GM23338 (cell line): ENCODE measurements at places on chromosomes 13 and 19.
A peak's percentile ranks its signal among the peaks of the same experiment; 100 is the strongest.

GRCh38 chr13:36418022-36418805 is 14.1 kb upstream of the CCNA1 start:
- H3K27ac ChIP-seq = no peak overlapping the region
- peaks cover 6% of the 10 kb centered on the region; the same call in 1 of the 2 replicates for H3K4me1 ChIP-seq
- H3K4me3 ChIP-seq = no peak overlapping the region
- H3K36me3 ChIP-seq = no peaks in the 10 kb centered on the region
- no peaks in the 10 kb centered on the region for H3K27me3 ChIP-seq

DNA sequence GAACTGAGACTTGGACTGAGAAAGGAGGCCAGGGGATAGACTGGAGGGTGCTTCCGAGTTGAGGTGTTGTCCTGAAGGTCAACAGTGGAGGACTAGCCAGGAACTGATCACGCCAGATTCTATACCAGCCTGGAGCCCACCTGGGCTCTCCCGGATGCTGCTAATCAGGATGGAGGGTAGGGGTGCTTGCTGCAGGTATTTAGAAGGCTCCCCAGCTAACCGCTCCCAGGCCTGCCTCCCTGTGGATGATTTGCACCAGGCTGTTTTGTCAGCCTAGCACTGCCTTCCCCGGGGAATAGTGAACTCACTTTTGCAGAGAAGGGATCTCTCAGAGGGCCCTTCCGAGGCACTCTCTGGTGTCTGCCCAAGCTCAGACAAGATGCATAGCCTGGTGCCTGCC is 60.5 kb upstream of the KCTD15 start:
- H3K27ac ChIP-seq = no peak overlapping the region
- no peaks in the 10 kb centered on the region for H3K27me3 ChIP-seq
- no peak overlapping the region for H3K4me3 ChIP-seq
- H3K4me1 ChIP-seq = peaks cover 7% of the 10 kb centered on the region; the same call in 1 of the 2 replicates
- H3K36me3 ChIP-seq = no peaks in the 10 kb centered on the region; the same call in 1 of the 2 replicates
- peak; percentile 26 for DNase-seq

- no peak overlapping the region for H3K27ac ChIP-seq
- H3K4me1 ChIP-seq = no peaks in the 10 kb centered on the region
- H3K36me3 ChIP-seq = no peaks in the 10 kb centered on the region
- no peaks in the 10 kb centered on the region for H3K27me3 ChIP-seq
Measured at GRCh38 chr19:28234637-28235036, 978.3 kb downstream of the UQCRFS1 start.

GRCh38 chr13:91142572-91142971 is 204.9 kb upstream of the MIR17HG start:
- peaks cover 22% of the 10 kb centered on the region for H3K4me1 ChIP-seq
- no peak for DNase-seq
- H3K27me3 ChIP-seq = no peaks in the 10 kb centered on the region

DNA sequence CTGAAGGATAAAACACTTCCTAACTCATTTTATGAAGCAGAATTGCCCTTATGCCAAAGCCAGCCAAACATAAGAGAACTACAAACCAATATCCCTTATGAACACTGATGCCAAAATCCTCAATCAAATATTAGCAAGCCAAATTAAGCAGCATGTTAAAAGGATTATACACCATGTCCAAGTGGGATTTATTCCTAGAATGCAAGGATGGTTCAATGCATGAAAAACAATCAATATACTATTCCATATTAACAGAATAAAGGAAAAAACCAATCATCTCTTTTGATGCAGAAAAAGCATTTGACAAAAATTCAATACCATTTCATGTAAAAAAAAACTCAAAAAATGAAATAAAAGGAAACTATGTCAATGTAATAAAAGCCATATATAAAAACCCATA is 10.9 kb downstream of the ZNF792 start:
- no peaks in the 10 kb centered on the region for H3K4me1 ChIP-seq
- peaks cover 20% of the 10 kb centered on the region for H3K36me3 ChIP-seq
- H3K27ac ChIP-seq = no peak overlapping the region
- no peaks in the 10 kb centered on the region for H3K27me3 ChIP-seq
- DNase-seq = no peak
- no peak overlapping the region for H3K4me3 ChIP-seq

GRCh38 chr13:32553720-32554119 is 15.1 kb upstream of the N4BP2L2 start:
- H3K4me1 ChIP-seq = no peaks in the 10 kb centered on the region
- DNase-seq = no peak
- no peak overlapping the region for H3K27ac ChIP-seq
- no peaks in the 10 kb centered on the region for H3K27me3 ChIP-seq
- no peaks in the 10 kb centered on the region for H3K36me3 ChIP-seq

- peak overlapping the region; percentile 55 for H3K4me3 ChIP-seq
- H3K27me3 ChIP-seq = peaks cover 48% of the 10 kb centered on the region
- DNase-seq = peak; percentile 92
- no peaks in the 10 kb centered on the region for H3K36me3 ChIP-seq
- no peak overlapping the region for H3K27ac ChIP-seq
Measured at GRCh38 chr13:53200498-53201453, 172.2 kb downstream of the OLFM4 start.

DNA sequence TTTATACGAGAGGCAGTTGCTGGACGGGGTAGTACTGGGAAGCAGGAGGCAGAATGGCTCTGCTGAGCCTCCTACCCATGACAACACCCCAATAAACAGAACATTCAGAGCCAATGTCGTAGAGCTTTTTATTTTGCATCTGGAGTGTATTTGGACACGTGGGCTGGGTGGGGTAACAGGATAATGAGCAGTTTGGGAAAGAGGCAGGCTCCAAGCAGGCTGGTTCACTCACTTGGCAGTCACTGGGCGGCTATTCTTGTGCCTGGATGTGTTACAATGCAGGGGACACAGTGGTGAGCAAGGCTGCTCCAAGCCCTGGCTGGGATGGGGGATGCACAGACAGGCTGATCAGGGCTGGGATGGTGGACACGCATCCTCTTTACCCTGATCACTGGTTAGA is 9.5 kb downstream of the ACTMAP start:
- no peaks in the 10 kb centered on the region for H3K36me3 ChIP-seq
- no peaks in the 10 kb centered on the region for H3K27me3 ChIP-seq
- no peak for DNase-seq
- H3K4me1 ChIP-seq = peaks cover 10% of the 10 kb centered on the region
- H3K27ac ChIP-seq = 0 out of 2 replicates have a peak overlapping the region, but pooled peaks have one; percentile 53

DNA sequence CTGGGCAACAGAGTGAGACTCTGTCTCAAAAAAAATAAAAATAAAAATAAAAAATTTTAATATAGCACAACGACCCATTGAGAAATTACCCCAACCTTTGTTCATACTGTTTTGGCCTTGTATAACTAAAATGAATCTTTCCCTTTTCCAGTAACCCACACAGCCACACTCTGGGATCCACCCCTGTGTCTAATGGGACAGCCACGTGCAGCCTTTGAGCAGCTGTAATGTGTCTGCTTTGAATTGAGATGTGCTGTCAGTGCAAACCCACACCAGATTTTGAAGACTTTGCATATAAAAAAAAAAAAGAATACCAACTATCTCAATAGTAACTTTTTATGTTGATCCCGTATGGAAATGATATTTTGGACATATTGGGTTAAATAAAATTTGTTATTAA is 112.7 kb upstream of the UBL3 start:
- no peaks in the 10 kb centered on the region; the same call in 1 of the 2 replicates for H3K36me3 ChIP-seq
- no peak overlapping the region for H3K4me3 ChIP-seq
- H3K4me1 ChIP-seq = peaks cover 31% of the 10 kb centered on the region
- no peak for DNase-seq
- no peaks in the 10 kb centered on the region for H3K27me3 ChIP-seq

GRCh38 chr19:48879025-48879637 is 6.9 kb downstream of the PPP1R15A start:
- H3K27me3 ChIP-seq = no peaks in the 10 kb centered on the region
- peaks cover 7% of the 10 kb centered on the region for H3K36me3 ChIP-seq
- peaks cover 7% of the 10 kb centered on the region; the same call in 1 of the 2 replicates for H3K4me1 ChIP-seq

- H3K4me1 ChIP-seq = peaks cover 86% of the 10 kb centered on the region
- DNase-seq = no peak
- no peaks in the 10 kb centered on the region for H3K36me3 ChIP-seq
- no peaks in the 10 kb centered on the region for H3K27me3 ChIP-seq
- H3K27ac ChIP-seq = peak overlapping the region; percentile 76; the same call in 1 of the 2 replicates
Measured at GRCh38 chr19:15288146-15288963, 44.0 kb downstream of the BRD4 start.

- H3K4me1 ChIP-seq = no peaks in the 10 kb centered on the region
- H3K27ac ChIP-seq = no peak overlapping the region
- no peak overlapping the region for H3K4me3 ChIP-seq
- no peaks in the 10 kb centered on the region for H3K27me3 ChIP-seq
- no peak for DNase-seq
- no peaks in the 10 kb centered on the region for H3K36me3 ChIP-seq
Measured at GRCh38 chr13:113652404-113653263, 5.4 kb downstream of the ATP4B start.

DNA sequence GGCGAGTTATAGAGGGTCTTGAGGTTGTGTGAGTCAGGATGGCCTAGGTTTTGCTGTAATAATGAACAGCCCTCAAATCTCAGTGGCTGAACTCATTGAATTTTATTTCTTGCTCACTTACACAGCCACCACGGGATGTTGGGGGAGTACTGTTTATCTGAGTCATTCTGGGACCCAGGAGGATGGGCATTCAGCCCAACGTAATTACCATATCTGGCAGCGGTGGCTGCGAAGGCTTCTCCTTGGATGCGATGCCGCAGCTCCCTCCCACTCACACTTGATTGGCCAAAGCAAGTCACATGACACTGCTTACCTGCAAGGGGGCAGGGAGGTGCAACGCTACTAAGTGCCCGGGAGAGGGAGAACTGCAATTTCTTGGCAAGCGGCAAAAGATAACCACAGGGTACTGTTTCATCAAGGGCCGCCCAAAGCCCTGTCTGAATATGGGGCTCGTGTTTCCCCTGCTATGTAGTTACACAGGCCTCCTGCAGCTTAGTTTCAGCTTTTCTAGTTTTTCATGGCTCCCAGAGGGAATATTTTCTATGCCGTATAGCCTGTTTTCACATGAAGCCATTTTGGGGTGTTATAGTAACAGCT is 19.9 kb downstream of the ZSWIM9 start:
- H3K4me3 ChIP-seq = no peak overlapping the region
- peak overlapping the region; percentile 57; the same call in 1 of the 2 replicates for H3K27ac ChIP-seq
- peak; percentile 98 for DNase-seq

DNA sequence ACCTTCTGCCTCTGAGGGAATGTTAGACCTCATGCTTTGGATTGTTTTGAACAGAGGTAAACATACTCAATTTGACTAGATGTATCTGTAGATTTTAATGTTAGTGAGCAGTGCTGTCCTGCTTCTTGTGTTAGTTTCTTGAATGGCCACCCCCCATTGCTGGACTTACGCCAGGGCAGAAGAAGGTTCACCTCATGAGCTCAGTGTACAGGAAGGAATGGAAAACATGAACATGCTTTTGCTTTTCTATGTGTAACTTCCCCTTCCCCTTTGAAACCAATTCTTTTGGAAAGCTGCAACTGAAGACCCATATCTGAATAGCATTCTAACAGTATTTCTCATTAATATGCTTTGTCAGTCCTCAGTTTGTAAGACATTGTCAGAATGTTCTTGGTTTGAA is 32.3 kb downstream of the WASF3 start:
- H3K27ac ChIP-seq = no peak overlapping the region
- H3K27me3 ChIP-seq = no peaks in the 10 kb centered on the region
- DNase-seq = no peak
- H3K36me3 ChIP-seq = no peaks in the 10 kb centered on the region
- peaks cover 10% of the 10 kb centered on the region; the same call in 1 of the 2 replicates for H3K4me1 ChIP-seq

GRCh38 chr13:44432650-44433049 is 59.0 kb downstream of the SERP2 start:
- DNase-seq = no peak
- H3K27me3 ChIP-seq = no peaks in the 10 kb centered on the region
- H3K36me3 ChIP-seq = peaks cover 18% of the 10 kb centered on the region
- H3K4me3 ChIP-seq = no peak overlapping the region

- peaks cover 15% of the 10 kb centered on the region for H3K36me3 ChIP-seq
- no peak overlapping the region for H3K4me3 ChIP-seq
- no peaks in the 10 kb centered on the region for H3K27me3 ChIP-seq
- DNase-seq = no peak
- no peaks in the 10 kb centered on the region for H3K4me1 ChIP-seq
Measured at GRCh38 chr19:11783767-11784166, 14.6 kb upstream of the ZNF491 start.

- H3K36me3 ChIP-seq = no peaks in the 10 kb centered on the region
- H3K4me3 ChIP-seq = no peak overlapping the region
- no peak for DNase-seq
- peak overlapping the region; percentile 78 for H3K27ac ChIP-seq
- H3K27me3 ChIP-seq = no peaks in the 10 kb centered on the region
Measured at GRCh38 chr19:5130371-5131030, 161.6 kb downstream of the KDM4B start.

- no peak overlapping the region for H3K4me3 ChIP-seq
- H3K4me1 ChIP-seq = no peaks in the 10 kb centered on the region
- no peaks in the 10 kb centered on the region for H3K27me3 ChIP-seq
- H3K36me3 ChIP-seq = no peaks in the 10 kb centered on the region; the same call in 1 of the 2 replicates
- no peak overlapping the region for H3K27ac ChIP-seq
- DNase-seq = no peak
Measured at GRCh38 chr19:6970021-6970420, 51.2 kb downstream of the MBD3L2B start.

DNA sequence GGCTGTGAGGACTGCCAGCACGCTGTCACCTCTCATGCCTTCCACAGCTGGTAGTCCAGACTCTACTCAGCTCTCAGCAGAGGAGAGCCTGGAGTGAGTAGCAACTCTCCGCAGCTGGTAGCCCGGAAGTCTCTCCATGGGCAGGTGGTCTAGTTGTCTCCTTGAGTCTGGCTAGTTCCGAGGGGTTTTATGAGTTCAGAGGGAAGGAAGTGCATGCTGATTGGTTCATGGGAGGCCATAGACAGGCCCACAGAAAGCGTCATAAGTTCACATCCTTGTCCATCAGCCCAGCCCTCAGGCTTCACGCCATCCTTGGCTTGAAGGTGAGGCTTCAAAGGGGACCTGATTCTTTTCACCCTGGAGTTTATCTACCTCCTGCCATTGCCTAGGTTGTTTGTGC is 2662.4 kb upstream of the PCDH20 start:
- H3K27me3 ChIP-seq = no peaks in the 10 kb centered on the region
- no peak overlapping the region for H3K27ac ChIP-seq
- H3K4me1 ChIP-seq = no peaks in the 10 kb centered on the region
- H3K36me3 ChIP-seq = no peaks in the 10 kb centered on the region
- no peak for DNase-seq
- no peak overlapping the region for H3K4me3 ChIP-seq

DNA sequence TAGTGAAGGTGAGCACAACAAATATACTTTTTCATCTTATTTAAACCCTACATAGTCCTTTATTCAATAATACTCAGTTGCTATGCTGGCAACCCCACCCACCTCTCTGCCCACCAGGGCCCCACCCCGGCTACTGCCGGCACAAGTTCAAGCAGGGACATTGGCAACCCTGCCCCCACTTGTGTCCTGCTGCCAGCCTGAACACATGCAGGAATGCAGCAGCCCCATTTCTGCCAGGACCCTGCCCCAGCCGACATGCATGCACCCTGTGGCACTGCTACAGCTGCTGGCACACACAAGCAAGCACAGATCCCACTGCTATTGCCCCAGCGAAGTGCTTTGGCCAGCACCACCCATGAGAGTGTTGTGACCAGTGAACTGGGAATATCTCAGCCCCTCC is 289.8 kb downstream of the COG6 start:
- peaks cover 4% of the 10 kb centered on the region for H3K4me1 ChIP-seq
- no peak overlapping the region for H3K4me3 ChIP-seq
- no peak for DNase-seq
- no peak overlapping the region for H3K27ac ChIP-seq
- no peaks in the 10 kb centered on the region for H3K36me3 ChIP-seq
